Hematopoietic multipotent progenitor cell treated with erythropoietin and hydrocortisone succinate and interleukin-3 and kit ligand, for 15 days (in vitro differentiated cells): ENCODE measurements at places on chromosomes 2 and 18.

DNA sequence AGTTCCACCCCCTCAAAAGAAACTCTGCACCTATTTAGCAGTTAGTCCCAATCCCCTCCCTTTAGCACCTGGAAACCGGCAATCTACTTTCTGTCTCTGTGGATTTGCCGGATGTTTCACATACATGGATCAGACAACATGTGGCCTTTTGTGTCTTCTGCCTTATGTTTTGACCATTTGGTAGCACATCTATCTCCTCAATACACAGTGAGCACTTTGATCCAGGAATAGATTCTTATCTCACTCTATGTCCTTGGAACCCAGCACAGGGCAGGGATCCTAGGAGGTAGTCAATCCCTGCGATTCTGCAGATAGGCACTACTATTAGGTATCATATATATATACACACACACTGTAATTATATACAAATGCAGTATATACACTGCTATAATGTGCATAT lies 3.8 kb upstream of the OTOF start:
- DNase-seq: no peak

- no peak for DNase-seq
These were observed 35.8 kb downstream of the RBKS start for GRCh38 chr2:27854229-27854862.

DNA sequence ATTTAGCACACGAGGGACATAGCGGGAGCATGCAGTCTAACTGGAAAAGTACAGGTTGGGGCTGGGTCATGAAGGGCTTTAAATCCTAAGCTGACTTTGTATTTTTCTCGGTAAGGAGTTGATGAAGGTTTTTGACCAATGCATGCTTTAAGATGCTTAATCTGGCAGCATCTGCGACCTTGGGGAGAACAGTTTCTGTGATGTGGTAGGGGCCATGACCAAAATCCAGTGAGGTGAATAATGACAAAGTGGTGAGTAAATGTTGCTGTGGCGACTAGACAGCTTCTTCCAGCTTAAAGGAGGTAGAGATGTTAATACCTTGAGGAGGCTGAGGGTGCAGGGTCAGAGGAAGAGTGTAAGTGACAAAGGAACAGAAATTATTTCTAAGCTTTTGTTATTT lies 174.6 kb upstream of the ALPP start:
- DNase-seq: no peak

DNA sequence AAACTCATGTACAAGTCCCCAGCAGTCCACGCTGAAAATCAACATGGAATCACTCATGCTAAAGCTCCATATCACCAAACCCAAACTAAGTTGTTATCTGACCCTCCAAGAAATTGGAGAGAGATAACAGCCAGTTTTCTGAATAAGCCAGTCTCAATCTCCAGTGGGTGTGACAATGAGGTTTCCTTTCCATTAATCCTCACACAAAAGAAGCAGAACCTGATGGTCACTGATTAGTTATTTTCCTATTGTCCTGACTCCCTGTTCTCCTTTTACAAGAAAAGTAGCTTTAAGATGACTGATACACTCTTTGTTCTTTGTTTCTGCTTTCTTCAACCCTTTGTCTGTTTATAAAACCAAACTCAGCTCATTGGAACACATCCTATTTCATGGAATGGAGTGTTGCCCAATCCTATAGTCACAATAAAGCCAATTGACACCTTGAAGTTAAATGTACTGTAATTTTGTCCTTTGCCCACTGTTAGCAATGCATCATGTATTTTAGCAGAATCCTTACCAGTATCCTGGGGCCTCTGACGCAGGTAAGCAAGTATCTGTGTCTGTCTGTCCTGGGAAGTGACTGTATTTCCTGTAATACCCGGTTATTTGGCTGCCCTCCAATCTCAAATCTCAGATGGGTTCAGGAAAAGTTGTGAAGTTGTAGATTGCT lies 30.6 kb upstream of the SH3RF3 start:
- DNase-seq: no peak

DNA sequence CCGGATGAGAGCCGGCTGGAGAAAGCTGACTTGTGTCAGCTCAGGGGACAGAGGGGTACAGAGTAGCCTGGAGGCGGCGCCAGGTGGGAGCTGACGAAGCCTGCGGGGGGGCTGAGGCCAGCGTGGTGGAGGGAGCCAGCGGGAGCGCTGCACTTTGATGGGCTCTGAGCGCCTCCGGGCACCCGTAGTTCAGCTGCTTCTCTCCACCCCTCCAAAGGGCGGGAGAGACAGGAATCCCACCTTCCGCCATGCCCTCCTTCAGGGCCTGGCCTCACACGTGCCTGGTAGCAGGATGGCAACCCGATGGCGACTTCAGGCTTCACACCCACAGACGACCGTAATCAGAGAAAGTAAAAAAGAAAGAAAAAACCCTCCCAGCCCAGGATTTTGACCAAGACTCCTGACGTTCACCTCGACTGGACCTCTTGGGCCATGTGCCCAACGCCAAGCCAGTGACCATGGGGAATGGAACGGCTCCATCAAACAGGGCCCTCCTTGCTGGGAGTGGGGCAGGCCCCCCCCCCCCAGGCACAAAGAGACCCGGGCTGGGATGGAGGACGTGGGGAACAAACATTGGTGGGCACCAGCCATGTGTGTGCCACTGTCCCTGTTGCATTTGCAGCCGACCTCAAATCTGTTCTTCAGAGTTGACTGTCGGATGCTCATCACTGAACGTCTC lies 60.7 kb upstream of the ASAP2 start:
- no peak for DNase-seq

- DNase-seq: no peak
These were observed 24.8 kb downstream of the GATA6 start for GRCh38 chr18:22194151-22194598.

- DNase-seq: no peak
These were observed 601.2 kb upstream of the ZNF804A start for GRCh38 chr2:183996825-183997793.

DNA sequence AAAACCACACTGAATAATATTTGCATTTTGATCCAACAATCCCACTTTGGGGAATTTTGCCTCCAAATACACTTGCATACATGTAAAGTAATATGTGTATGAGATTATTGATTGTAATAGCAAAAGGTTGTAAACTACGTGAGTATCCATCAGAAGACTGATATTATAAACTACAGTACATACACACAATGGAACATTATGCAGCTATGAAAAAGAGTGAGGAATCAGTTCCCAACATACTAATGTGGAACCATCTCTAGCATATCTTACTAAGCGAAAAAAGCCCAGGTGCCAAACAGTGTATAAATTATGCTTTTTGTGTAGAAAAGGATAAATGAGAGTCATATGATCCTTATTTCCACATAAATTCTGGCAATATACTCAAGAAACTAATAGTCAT lies 16.0 kb upstream of the C2orf74 start:
- no peak for DNase-seq

- DNase-seq: no peak
These were observed 76.1 kb downstream of the TWIST2 start for GRCh38 chr2:238924032-238924431.

- no peak for DNase-seq
These were observed 19.9 kb upstream of the TMEM131 start for GRCh38 chr2:98015671-98016070.

DNA sequence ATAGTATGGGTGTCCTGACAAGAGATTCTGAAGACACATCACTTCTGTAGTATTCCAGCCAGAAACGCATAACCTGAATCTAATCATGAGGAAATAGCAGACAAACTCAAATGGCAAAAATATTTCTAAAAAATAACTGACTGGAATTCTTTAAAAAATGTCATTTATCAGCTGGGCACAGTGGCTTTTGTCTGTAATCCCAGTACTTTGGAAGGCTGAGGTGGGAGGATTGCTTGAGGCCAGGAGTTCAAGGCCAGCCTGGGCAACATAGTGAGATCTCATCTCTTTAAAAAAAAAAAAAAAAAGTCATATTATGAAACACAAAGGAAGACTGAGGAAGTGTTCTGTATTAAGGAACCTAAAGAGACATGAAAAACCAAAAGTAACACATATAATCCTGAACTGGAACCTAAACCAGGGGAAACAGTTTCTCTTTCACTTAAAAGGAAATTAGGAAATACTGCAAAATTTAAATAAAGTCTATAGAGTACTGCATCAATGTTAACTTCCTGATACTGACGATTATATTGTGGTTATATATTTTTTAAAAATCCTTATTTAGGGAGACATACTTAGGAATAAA lies 29.9 kb downstream of the SESTD1 start:
- DNase-seq: no peak

DNA sequence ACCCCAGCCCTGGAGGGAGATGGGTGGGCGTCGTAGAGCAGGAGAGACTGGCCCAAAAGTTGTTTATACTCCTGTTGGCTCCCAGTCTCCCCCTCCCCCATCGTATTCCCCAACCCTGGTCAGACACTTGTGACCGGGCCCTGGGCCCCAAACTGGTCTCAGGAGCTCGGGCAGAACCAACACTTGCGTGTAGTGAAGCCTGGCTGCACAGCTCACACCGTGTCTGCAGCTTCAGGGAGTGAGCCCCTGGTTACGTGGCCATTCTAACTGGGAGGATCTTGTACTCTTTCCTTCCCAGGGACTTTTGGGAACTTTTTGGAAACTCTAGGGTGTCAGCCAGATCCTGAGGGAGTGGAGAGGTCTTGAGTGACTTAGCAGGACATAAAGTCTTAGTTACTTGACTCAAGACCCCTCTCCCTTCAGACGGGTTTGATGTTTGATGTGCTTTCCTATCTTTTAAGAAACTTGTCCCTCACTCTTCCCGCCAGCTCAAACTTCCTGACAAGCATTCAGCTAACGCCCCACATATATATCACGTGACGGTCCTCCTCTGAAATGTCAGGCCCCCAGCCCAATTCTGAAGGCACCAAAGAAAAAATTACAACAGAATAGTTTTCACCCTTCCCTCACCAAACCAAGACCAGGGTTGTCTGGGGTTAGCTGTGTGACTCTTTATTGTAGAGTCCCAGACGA lies 2.3 kb downstream of the PKDCC start:
- DNase-seq: no peak

- DNase-seq: no peak
These were observed 125.0 kb upstream of the CD226 start for GRCh38 chr18:70072678-70073077.

DNA sequence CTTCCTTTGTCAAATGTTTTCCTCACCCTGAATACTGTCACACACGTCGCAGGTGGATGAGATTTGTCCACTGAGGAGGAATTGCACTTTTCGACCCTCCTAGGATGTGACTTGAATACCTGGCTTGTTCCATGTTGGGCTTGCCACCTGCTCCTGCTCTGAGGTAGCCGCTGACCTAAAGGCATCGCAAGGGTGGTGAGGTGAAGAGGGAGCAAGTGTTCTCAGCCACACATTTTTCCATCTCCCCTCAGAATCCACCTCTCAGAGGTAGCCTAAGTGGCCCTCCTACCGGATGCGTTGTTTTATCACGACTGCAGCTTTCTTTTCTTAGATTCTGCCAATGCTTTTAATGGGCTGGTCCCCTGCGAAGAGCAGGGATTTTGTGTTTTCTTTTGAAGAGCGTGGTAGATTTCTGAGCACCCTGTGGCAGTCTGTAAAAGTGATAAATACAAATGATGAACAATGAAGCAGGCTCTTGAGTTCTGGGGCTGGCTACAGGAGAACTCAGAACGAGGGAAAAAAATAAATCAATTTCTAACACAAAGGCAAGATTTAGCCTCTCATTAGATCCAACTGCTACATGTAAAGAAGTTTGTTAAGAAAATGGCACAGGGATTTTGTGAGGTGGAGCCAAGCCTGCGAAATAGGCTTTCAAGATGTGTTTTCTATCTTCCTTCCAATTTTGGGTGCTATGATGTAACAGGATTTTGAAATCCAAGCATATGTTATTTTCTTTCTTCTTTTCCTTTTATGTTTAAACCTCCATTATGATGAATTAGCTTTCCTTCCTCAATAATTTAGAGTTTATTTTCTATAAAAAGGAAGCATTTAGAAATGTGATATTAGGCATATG lies 386.7 kb downstream of the TGIF1 start:
- DNase-seq: no peak

- no peak for DNase-seq
These were observed 273.0 kb downstream of the PDE11A start for GRCh38 chr2:177799531-177799930.

DNA sequence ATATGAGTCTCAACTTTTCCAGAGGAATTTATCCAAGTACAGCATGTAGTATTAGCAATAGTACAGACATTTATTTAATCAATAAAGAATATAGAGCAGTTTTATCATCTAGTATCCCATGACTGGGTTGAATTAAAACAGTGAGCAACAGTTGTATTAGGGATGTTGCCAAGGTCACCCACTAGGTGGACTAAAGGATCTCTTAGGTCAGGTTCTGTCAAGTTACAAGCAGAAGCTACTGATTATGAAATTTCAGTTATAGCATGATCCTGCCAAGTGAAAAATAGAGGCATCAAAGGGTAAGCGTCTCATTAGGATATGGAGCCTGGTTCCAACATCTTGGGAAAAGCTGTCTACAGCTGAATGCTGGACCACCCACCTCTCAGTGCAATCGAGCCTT lies 52.1 kb upstream of the LAPTM4A start:
- no peak for DNase-seq

- no peak for DNase-seq
These were observed 1.2 kb downstream of the IDH1 start for GRCh38 chr2:208253600-208254117.

DNA sequence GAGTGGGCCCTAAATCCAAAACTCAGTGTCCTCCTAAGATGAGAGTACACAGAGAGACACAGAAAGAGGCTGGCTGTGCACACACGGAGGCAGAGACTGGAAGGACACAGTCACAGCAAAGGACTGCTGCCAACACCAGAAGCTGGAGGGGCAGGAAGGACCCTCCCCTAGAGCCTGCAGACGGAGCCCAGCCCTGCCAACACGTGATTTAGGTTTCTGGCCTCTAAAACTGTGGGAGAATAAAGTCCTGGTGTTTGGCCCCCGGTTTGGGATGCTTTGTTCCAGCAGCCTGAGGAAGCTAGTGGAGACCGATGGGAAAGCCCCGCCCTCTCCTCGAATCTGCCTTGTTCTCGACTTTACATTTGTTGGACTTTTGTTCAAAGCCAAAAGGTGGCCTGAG lies 10.6 kb downstream of the CNDP1 start:
- DNase-seq: no peak

DNA sequence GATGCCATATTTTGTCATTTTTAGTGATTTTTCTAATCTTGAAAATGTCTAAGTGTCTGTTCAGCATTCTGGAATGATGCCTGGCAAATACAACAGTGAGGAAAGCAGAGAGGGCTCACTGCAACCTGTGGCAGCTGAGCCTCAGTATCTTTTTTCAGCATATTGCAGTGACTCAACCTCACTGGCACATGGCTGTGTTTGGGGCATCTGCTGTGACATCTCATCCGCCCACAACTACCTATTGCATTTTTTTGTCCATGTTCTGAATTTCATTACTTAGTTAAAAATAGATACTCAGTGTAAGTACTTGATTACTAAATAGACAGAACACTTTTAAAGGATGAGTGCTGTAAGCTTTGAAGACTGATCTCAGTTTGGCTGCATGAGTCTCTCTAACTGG lies 10.7 kb downstream of the BABAM2 start:
- DNase-seq: peak; percentile 37
